Ureter (tissue), 1 donor: ENCODE measurements at places on chromosomes 3 and 15. TPM values are rescaled to one million over a fixed set of nuclear protein-coding genes. Genes with fewer than 3 reads are reported as not detected.

GRCh38 chr15:91308855-91309254 is 208.8 kb downstream of the SV2B start:
- DNase-seq, result no peak

DNA sequence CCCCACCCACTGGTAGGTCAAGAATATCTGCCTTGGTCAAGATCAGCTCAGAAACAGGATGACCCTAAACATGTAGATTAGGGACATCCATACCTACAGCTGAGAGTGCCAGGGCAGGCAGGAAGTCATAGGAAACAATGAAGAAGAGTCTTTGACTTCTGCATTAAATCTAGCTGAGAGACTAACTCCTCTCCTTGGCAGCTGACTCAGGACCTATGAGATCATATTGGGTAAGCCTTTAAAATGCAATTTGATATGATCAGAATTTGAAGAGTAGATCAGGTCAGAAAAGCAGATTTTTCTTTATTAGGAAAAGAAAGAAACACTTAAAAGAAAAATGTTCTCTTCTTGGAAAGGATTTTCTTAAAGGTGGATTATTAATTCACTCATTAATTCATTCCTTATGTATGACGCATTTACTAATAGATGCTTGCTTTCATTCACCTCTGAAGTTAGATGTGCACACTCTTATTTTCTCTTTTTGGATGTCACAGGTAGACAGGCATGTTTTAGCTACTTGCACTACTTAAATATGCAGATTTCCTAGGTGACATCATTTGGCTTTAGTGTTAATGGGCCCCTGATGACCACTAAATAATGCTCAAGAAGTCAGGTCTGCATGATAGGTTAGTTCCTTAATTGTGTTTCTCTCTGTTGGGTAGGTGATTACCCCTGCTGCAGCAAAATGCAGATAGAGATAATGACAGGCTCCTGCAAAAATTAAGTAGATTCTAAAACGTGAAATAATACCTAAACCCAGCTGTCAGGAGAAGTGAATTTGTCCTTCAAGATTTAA is 35.7 kb upstream of the GSK3B start:
- no peak for DNase-seq

DNA sequence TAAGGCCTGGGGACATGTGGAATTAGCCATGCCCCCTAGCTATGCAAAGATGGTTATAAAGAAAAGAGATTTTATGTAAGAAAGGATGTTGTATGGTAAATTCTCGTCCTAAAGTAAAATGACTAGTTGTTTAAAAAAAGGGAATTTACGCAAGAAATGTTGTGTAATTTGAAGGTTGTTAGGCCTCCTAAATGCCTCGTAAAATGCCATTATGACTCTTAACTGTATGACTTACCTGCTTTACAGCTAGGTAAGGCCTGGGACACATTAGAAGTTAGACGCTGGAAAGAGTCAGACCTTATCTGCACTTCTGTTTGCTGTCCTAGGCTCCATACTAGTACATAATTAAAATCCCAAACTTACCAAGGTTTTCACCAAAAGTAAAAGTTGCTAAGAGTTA is 17.5 kb upstream of the HHATL start:
- no peak for DNase-seq

GRCh38 chr15:37088436-37088835 is 11.9 kb downstream of the MEIS2 start:
- DNase-seq, result no peak

The GOLGA8G gene
- not detected for total RNA-seq

The NOX5 gene
- total RNA-seq, result 0.89 TPM
